ENCODE measurements at places on chromosomes 1 and 21. TPM values are rescaled to one million over a fixed set of nuclear protein-coding genes. Genes with fewer than 3 reads are reported as not detected.

Gene KCNK2
- polyA plus RNA-seq: 0.25 TPM

Gene SPRR1A
- polyA plus RNA-seq: not detected

Gene SPRR2G
- not detected for polyA plus RNA-seq

Gene CGN
- 115 TPM for polyA plus RNA-seq

Gene FAM72D
- 0.69 TPM for polyA plus RNA-seq

Gene ADCY10
- not detected for polyA plus RNA-seq

Gene GPR52
- 0.28 TPM for polyA plus RNA-seq

Gene AIRE
- polyA plus RNA-seq: not detected

Gene TTC22
- polyA plus RNA-seq: 39.1 TPM

Gene AIM2
- 5.3 TPM for polyA plus RNA-seq

Gene CD34
- 1.8 TPM for polyA plus RNA-seq

Gene GBP6
- polyA plus RNA-seq: 0.09 TPM

Gene ADSS2
- polyA plus RNA-seq: 27.3 TPM

Gene RHEX
- polyA plus RNA-seq: 2.4 TPM

Gene TRAF3IP3
- polyA plus RNA-seq: 43.7 TPM

Gene FCRL4
- not detected for polyA plus RNA-seq

Gene UMODL1
- not detected for polyA plus RNA-seq

Gene MORN1
- polyA plus RNA-seq: 9.1 TPM

Gene PTAFR
- 1.8 TPM for polyA plus RNA-seq

Gene HHAT
- polyA plus RNA-seq: 2.1 TPM

Gene SELL
- 1.8 TPM for polyA plus RNA-seq

Gene OR2M3
- not detected for polyA plus RNA-seq

Gene HOOK1
- polyA plus RNA-seq: 20.4 TPM

Gene AMPD1
- not detected for polyA plus RNA-seq

Gene CASQ2
- 1.8 TPM for polyA plus RNA-seq

Gene MIXL1
- polyA plus RNA-seq: not detected

Gene SYT2
- 0.10 TPM for polyA plus RNA-seq

Gene NBPF4
- not detected for polyA plus RNA-seq

Gene VASH2
- polyA plus RNA-seq: 0.23 TPM

Gene C8A
- polyA plus RNA-seq: not detected
